ENCODE measurements at places on chromosomes 2 and 18. TPM values are rescaled to one million over a fixed set of nuclear protein-coding genes. Genes with fewer than 3 reads are reported as not detected.

The CKAP2L gene
- total RNA-seq, result 6.6 TPM

The PROKR1 gene
- 0.11 TPM for total RNA-seq

DNA sequence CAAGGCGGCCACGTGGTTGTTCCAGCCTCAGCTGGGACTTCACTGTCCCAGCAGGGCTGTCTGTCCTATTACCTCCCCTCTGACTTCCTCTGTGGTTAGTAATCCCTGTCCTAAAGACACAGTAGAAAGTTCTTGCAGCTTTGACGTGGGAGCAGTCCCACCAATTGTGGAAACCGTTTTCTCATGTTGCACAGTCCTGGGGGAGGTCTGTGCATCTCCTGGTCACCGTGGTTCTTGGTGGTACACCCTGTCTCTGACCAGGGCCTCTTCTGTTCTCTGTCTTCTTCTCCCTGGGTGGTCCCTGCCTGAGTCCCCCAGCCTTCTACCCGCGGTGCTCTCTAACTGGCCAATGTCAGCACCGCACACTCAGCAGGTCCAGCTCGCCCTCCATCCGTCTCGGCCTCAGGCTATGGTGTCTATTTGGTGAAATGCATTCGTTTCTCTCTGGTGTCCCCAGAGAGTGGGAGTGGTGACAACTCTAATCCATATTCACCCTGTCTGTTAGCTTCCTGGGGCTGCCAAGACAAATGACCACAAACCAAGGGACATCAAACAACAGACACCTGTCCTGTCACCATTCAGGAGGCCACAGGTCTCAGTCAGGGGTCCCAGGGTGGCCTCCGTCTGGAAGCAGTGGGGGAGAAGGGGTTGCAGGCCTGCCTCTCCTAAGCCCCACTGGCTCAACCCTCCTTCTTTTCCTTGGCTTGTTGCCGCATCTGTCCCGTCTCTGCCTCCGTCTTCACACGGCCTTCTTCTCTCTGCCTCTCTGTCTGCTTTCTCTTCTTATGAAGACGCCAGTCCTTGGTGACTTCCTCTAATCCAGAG, 99.8 kb downstream of the SH3BP4 start:
- H3K27ac ChIP-seq, result peak overlapping the region; percentile 81
- H3K27me3 ChIP-seq, result no peaks in the 10 kb centered on the region
- H3K36me3 ChIP-seq, result peaks cover 54% of the 10 kb centered on the region

GRCh38 chr18:58951986-58952702, 87.5 kb downstream of the ZNF532 start:
- H3K4me3 ChIP-seq, result no peak overlapping the region
- peaks cover 11% of the 10 kb centered on the region for H3K4me1 ChIP-seq
- peaks cover 23% of the 10 kb centered on the region for H3K36me3 ChIP-seq
- no peaks in the 10 kb centered on the region for H3K27me3 ChIP-seq

DNA sequence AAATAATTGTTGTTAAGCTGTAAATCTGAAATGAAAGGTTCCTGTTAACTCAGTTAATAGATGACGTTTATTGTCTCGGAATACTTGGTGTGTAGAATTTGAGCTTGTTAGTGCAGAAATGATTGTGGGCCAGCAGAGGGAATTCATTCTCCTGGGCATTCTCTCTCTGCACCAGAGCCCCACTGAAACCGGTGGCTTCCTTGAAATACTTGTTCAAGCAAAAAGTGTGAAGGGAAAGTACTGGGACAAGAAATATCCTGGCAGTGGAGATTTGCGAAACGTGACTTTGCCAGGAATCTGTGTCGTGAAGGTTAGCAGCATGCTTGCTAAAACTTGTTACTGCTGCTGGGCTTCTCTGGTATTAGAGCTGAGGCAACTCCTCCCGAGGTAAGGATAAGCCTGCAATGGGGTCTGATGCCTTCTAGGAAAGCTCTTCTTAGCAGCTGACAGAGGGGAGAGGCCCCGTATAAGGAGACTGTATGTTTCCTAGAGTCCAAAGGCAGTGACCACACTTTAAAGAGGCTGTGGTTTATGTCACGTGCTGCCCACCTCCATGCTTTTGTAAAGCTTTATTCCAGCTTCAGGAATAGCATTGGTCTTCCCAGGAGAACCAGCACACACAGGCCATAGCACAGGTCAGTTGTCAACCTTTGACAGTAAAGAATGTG, 2.0 kb downstream of the ITGA6 start:
- DNase-seq, result peak; percentile 44
- H3K27me3 ChIP-seq, result no peaks in the 10 kb centered on the region
- H3K4me3 ChIP-seq, result peak overlapping the region; percentile 85
- no peak overlapping the region for H3K27ac ChIP-seq

Measured in GM23248 (cell line).